ENCODE measurements at places on chromosomes 11 and 22.

DNA sequence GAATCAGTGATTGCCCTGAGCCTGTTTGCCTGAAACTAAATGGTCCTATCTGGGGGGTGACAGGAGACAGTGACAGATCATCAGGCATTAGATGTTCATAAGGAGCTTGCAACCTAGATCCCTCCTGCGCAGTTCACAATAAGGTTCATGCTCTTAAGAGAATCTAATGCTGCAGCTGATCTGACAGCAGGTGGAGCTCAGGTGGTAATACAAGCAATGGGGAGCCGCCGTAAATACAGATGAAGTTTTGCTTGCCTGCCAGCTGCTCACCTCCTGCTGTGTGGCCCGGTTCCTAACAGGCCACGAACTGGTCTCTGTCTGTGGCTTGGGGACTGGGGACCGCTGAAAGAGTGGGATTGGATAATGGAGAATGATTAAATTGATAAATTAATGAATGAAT is 14.0 kb downstream of the NOX4 start:
- DNase-seq: no peak

GRCh38 chr11:2987881-2988861 is 4.0 kb downstream of the NAP1L4 start:
- DNase-seq: peak; percentile 37

- peak; percentile 47 for DNase-seq
These were observed 1.6 kb downstream of the CCND1 start for GRCh38 chr11:69642549-69642912.

- no peak for DNase-seq
These were observed 6.4 kb downstream of the SELENOM start for GRCh38 chr22:31100762-31101525.

DNA sequence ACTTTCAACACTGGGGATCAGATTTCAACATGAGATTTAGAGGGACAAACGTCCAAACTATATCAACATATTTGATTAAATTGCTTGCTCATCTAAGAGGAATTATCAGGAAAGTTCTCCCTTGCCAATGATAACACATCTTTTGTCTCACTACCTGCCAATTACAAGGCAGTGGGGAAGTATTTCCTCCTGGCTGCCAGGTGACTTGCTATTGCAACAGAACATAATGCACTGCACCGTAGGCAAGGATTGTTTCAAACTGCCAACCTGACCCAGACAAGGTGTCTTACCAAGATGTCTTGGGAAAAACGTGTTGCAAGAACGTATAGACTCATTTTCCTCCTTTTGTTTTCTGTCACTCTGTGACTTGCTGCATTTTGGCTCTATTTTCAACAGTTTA is 711.6 kb downstream of the METTL15 start:
- DNase-seq: no peak

DNA sequence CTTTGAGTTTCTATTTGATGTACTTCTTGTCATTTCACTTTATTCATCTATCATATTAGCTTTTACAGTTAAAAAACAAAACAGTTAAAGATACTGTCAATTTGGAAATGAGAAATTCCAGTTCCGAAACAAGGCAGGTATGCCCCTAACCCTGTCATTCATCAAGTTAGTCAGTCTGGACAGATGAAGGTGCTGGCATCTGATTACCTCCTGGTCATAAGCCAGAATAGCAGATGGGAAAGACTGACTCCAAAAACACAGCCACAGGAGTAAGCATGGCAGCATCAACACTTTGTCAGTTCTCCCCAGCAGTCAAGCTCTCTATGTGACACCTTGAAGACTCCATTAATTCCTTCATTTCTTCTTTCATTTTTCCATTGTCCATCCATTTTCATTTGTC is 4.3 kb downstream of the LRRC51 start:
- DNase-seq: no peak

DNA sequence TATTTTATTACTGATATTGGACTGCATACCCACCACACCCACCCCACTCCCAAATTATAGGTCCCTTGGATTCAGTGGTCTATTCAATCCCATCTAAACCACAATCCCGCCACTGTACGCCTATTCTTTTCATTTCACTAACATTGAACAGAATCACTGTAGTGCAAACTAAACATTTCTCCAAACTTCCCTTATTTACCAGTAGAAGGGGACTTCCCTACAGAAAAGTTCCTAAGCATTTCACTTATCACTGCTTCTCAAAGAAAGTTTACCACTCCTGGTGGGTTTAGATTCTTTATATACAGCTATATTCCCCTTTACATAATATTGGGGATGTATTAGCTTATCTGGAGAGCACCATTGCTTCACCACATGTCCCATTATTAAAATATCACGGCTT is 29.3 kb downstream of the OR8B12 start:
- DNase-seq: no peak

DNA sequence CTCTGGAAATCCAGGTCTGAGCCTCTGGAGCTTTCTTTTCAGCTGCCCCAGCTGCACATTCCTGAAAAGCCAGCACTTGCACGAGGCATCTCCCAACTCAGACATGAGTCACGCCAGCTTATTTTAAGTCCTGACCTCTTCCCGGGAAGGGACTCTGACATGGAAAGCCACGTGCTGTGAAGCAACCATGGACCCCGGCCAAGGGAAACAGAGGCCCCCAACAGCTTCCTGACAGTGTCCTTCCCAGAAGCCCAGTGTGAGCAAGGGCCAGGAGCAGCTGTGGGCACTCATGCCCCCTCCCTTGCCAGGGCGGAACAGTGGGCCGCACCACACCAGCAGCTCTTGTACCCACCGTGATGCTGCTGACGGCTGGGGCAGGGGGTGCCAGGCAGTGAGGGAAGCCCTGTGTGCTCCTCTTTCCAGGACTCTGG is 118.8 kb upstream of the CADM1 start:
- no peak for DNase-seq

DNA sequence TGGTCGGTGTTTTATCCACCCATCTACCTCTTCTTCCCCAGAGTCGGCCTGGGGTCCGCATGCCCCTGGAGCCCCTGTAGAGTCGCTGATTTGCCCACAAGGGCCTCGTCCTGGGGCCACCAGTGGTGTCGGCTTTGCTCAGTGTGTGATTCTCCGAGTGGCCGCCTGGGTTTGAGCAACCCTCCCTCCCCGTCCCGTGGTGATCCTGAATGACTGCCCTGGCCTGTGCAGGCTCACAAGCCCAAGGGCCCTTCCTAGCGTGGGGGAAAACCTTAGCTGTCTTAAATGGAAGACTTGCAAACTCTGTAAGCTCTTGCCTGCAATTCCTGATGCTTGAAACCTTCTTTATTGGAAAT is 128.3 kb downstream of the OSBP2 start:
- no peak for DNase-seq

- DNase-seq: no peak
These were observed 1.8 kb upstream of the CYP2D6 start for GRCh38 chr22:42132457-42132856.

DNA sequence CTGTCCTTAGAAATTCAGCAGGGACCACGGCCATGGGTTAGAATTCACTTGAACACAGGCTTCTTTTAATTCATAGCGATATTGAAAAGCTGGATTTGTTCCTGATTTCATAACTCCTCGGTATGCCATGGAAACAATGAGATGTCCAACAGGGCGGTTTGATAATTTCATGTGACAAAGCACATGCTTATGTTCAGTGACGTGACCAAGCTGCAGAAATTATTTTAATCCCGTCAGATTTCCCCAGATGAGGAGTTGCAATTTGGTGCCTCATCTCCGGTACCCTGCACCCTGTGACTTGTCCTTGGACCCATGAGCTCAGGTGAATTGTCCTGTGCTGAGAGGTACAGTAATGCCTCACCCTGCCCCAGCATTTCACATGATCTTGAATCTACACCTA is 81.7 kb downstream of the C11orf91 start:
- no peak for DNase-seq

DNA sequence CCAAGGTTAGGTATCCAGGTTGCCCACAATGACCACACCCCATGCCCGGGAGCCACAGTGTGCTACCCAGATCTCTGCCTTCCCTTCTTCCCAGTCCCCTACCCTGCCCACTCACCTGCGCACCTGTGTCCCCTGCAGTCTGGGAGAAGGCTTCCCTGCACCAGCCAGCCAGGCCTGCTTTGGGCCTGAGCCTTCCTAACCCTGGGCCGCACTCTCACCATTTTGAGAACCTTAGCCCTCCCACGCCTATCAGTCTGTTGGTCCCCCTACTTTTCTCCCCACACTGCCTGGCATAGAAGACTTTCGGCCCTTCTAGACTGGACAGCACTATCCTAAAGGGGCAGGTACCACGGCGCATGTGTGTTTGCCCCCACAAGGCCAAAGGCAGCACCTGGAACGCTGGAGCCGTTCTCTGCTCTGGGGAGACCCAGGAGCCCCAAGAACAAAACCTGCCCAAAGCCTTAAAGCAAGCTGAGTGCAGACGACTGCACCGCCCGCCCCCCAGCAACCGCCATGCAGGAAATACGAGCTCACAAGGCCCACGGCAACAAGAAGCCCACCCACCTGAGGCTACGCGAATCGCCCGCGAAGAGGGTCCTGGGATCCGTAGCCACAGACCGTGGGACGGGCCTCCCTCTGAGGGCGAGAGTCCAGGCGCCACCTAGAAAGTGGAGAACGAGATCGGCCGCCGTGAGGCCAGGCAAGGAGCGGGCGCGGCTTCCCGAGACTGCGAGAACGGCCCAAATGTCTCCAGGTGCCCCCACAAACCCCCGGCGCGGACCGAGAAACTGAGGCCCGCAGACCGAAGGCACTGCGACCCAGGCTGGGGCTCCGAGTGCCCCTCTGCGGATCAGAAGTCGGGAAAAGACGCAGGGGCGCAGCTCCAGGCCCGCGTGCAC is 546 bp downstream of the GNB1L start:
- peak; percentile 18 for DNase-seq

DNA sequence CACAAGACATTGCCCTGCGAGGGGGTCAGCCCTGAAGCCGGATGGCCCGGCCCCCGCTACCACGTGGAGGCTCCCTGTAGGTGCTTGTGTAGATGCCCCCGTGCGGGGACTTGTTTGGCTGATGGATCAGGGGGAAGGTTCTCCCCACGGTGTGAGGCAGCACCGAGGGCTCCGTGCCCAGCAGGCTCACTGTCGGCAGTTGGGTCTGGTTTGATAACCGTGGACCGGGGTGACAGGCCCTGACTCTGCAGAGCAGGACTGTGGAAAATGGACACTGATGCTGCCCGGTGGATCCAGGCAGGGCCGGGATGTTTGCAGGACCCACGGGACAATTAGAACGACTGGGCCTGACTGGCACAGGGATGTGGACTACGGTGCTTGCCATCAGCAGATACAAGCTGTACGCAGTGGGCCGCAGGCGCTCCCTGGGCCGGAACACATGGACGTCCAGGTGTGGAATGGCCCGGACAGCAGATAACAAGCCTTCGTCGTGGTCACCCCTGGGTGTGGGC is 19.0 kb downstream of the KCNQ1 start:
- DNase-seq: no peak

DNA sequence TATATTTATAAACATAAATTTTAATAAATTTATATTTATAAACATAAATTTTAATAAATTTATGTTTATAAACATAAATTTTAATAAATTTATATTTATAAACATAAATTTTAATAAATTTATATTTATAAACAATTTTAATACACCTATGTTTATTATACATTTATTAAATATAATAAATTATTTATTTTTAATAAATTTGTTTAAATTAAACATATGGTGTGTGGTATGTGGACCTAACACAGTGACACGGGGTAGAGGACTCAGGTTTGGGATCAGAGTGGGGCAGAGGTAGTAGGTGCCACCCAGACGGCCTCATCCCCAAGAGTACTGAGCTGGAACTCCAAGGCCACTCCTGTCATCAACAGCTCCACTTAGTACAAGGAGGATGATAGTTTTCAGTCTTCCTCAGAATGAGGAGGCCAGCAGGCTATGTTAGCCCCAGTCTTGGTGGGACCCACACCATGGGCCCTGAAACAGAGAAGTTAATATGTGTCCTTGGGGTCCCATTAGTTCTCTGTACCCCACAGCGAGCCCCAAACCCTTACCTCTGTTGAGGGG is 46.7 kb upstream of the BID start:
- no peak for DNase-seq

DNA sequence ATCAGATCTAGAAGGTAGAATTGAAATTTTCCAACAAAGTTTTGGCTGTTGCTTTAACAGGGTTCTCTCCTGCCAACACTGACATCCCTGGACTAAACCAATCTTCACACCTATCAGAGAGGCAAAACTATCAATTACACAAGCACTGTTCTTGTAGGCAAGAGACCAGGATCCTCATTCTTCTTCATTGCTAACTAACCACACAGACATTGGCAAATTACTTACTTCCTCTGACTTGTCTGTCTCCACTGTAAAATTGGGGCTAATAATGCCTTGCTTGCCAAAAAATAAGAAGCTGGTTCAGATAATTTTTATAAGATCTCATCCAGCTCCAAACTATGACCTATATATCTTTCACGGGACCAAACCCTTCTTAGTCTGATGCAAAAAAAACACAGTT is 93.8 kb upstream of the DDI1 start:
- no peak for DNase-seq

DNA sequence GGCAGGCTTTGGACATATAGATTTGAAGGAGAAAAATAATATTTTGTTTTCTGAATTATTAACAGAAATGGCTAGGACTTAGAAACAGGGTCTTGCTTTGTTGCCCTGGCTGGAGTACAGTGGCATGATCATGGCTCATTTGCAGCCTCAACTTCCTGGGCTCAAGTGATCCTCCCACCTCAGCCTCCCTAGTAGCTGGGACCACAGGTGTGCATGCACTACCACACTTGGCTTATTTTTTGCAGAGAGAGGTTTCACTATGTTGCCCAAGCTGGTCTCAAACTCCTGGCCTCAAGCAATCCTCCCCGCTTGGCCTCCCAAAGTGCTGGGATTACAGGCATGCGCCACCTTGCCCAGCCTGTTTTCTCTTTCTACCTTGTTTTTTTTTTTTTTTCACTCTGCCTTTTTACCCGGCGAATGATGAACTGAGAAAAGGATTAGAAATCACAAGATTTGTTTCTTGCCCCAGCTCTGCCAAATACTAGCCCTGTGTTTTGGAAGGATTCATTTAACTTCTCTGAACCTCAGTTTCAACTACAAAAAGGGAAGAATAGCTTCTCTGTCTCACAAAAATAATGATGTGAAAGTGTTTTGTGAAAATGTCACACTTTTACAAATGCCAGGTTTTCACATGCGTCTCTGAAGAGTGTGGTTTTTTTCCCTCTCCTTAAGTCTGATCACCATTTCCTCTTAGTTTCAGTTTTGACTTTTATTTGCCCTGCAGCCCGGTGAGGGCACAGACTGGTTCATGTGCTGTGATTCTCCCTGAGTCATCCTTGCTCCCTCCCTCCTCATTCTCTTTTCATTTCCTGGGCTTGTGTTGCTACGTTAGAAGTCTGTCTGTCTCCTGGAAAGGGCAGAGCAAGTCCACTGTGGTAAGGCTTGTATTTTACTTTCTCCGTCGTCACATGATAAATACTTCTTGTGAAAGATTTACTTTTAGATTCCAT is 67.7 kb downstream of the BCL2L13 start:
- DNase-seq: peak; percentile 31
